ENCODE measurements at places on chromosomes 3 and 15.

GRCh38 chr15:39125226-39125625 lies 455.7 kb upstream of the THBS1 start:
- DNase-seq: no peak

- no peak for DNase-seq
These were observed 205.0 kb downstream of the ZIC1 start for GRCh38 chr3:147614210-147614609.

GRCh38 chr15:42849836-42850235 lies 70.7 kb downstream of the TTBK2 start:
- DNase-seq: no peak

- no peak for DNase-seq
These were observed 93.1 kb upstream of the RPL32 start for GRCh38 chr3:12934431-12934830.

DNA sequence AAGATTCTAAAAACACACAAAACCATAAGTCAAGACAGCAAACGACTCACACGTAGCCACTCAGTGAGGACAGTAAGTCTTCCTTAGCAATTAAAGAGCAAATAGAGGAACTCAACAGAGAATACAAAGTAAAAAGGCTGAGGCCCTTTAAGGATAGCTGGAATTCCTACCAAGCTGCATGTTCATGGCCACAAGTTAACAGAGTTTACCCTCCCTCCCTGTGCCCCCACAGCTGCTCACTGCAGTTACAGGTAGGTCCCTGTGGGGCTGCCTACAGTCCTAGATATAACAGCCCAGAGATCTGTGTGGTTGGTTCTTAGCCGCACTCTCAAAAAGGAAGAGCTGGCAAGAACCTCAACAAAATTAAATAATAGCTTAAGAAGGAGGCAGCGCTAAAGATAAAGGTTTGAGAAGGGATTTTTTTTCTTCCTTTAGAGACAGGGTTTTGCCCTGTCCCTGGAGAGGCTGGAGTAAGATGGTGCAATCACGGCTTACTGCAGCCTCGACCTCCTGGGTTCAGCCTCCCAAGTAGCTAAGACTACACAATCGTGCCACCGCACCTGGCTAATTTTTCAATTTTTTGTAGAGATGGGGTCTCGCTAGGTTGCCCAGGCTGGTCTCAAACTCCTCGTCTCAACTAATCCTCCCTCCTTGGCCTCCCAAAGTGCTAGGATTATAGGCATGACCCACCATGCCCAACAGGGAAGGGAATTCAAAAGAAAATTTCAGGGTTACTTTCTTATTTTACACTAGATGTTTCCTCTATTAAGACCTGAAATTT lies 19.3 kb downstream of the SFMBT1 start:
- DNase-seq: no peak

DNA sequence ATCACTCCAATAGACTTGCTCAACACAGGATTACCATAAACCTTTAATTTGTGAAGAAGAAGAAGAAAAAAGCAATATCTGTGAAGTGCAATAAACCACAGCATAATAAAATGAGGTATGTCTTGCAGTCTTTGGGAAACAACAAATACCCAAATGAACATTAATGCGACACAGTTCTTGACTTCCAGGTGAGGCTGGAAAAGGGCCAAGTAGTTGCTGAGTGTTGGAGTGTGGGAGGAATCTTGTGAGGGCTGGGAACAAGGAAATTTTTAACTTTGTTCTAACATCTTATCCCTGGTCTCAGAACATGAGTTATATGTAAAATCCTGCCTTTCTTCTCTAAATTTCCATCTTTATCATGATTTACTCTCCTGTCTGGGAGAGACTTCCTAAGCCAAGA lies 206.5 kb downstream of the DTWD1 start:
- DNase-seq: no peak

DNA sequence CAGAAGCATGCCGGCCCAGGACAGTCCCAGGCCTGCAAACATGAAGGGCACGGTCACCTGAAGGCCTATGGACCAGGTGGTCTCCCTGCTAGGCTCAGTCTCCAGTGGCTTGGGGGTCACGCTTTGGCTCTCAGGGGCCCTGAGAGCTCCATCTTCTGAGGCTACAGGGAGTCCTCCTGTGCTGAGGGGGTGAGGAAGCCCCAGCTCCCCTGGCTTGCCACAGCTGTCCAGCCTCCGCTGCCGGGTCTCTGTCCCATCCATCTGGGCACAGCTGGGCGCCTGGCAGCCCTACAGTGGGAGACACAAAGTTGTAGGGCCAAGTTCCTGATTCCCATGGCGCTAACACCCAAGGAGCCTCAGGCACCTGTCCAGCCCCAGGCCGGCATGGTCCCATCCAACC lies 16.0 kb downstream of the SLC41A3 start:
- no peak for DNase-seq

DNA sequence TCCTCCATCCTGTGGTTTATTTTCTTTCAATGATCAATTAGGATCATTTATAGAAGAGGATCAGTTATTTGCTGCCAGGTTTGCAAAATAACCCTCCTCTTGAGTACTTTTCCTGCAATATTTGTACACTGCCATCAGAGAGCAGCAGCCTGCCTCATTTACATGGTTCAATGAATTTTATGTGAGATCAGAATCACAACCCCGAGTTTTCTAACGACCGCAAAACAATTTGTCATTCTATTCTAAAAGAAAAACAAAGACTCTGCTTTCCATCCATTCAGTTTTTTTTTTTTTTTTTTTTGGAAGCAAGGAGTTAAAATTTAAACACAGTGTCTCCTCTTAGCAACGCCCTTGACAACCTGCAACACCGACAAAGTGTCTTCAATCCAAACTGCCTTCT lies 146.9 kb downstream of the RAB11A start:
- DNase-seq: no peak

DNA sequence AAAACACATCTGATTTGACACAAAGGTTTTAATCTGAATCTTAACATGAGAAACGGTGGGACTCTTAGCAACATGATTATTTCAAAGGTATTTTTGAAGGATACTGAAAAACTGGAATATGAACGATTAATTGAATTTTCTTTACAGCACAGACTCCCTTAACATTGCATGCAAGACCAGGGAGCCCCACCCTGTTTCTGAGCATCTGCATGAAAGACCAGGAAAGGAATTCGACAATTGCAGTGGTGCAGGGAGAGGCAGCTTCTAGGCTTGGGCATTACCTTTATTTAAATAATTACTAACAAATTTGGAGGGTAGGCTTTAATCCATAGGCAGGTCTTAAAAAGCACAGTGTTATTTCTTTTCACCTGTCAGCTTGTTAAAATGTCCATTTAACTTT lies 240.6 kb upstream of the TOPAZ1 start:
- no peak for DNase-seq

GRCh38 chr3:183825456-183826161 lies at the start of gene MAP6D1:
MAP6D1 (minus strand) TSS chr3:183825577; CDS start chr3:183825547, 30 bp downstream.
- DNase-seq: peak; percentile 66

DNA sequence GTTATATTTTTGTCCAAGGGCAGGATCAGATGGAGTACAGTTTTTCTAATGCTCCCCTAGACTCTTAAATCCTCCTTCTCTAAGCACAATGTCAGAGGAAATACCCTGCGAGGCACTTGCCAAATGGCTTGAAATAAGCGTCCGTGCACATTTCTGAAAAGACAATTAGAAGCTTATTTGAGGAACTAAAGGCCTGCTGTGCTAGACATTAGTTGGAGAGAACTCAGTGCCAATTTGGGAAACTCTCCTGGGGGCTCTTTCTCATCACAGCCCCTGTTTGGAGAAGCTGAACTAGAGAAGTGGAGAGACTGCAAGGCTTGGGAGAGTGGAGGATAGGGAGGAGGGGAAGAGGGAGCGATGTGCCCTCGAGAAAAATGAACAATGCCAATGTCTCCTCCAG lies 247.6 kb upstream of the C2CD4B start:
- no peak for DNase-seq

DNA sequence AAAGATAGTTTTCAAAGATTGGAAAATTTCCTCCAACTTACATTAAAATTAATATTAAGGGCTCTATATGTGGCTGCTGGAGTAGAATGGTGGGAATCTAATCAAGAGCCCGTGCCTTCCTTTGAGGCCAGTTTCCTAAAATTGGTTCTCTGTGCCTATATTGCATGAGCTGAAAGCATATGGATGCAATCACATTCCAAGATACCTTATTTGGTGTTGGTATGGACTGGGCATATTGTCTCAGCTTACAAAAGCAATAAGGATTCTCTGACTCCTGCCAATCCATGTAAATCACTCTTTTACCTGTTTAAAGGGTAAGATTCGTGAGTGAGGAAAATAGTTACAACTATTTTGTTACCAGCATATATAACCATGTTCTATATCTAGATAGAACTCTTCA lies 111.6 kb downstream of the GREM1 start:
- no peak for DNase-seq

- peak; percentile 13 for DNase-seq
These were observed 25.5 kb downstream of the TBC1D2B start for GRCh38 chr15:78052001-78052401.

GRCh38 chr3:155326901-155327300 lies 33.4 kb upstream of the STRIT1 start:
- no peak for DNase-seq

- DNase-seq: peak; percentile 67
These were observed 132.6 kb upstream of the HES1 start for GRCh38 chr3:194003114-194004057.

DNA sequence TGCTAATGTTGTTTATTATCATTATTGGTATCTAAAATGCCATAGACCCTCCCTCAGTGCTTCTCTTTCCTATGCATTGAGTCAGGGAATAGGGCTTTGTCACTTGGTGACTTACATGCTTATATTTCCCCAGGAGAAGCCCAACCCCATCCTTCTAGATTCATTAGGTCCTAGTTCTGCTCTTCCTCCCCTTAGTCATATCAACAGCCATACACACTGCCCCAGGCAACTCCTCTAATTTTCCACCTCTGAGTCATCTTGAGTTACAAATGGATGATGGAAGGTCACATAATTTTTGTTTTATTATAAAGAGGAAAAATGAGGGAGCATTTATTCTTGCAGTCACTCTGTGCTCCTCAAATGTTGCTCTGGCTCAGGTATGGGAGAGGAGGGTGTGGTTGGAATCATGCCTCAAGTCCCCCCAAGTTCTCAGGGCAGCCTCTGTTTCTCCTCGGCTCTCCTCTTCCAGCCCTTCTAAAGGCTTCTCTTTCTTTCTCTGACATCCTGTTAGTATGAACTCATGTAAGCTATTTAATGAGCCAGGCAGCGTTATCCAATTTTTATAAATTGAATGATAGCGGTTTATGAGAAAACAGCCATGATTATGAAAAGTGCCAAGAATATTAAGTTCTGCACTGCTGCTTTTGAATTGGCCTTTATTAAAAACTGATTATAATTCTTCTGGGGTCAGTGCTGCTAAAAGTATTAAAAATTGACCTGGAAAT lies 45.6 kb upstream of the FSTL1 start:
- DNase-seq: no peak

- DNase-seq: no peak
These were observed 1227.8 kb downstream of the ZPLD1 start for GRCh38 chr3:103662591-103662990.

DNA sequence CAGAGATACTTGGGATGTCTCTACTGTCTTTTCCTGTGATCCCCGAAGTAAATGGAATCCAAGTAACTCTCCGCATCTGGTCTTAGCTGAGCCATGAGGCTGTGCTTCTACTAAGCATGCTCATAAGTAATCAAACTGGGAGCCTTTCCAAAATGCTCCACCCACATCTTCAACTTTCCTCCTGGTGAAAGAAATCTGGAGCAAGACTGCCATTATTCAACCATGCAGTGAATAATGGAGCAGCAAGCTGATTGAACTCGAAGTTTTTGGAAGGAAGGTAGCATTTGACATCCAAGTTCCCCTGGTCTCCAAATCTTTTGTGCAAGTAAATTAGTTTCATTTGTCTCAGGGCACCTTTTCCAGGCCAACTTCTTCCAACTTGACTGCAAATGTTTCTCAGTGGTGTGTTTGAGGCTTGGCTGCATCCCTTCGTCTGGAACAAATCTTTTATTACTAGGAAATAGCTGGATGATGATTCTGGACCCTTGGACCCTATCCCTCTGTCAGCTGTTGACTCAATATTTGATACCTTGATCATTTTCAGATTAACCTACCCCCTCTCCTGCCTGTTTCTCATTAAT lies 19.4 kb downstream of the GXYLT2 start:
- no peak for DNase-seq

DNA sequence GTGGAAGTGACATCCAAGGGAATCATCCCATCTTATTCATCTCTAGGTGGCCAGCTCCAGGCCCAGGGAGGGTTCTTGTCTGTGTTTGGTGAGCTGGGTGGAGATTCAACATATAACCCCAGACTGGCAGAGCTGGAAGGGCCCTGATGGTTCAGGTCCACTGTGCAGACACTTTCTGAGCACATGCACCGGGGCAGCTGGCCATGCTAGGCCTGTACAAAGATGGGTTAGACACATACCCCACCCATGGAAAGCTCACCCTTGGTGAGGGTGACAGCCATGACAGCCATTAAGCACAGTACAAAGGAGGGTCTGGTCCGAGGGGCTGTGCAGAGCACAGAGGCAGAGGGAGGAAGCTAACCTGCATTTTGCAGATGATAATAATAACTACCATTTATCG lies 100.4 kb downstream of the CORO2B start:
- DNase-seq: no peak

DNA sequence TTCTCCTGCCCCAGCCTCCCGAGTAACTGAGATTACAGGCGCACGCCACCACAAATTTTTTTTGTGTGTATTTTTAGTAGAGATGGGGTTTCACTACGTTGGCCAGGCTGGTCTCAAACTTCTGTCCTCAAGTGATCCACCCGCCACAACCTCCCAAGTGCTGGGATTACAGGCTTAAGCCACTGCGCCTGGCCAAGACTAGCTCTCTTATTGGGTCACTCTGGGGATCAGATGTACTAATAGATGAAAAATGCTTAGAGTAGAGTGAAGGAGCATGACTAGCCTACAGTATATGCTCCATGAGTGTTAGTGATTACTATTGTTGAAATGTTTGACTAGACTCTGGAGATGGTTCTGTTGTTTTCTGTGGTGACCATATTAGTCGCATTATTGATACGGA lies 21.8 kb downstream of the RARB start:
- DNase-seq: no peak

DNA sequence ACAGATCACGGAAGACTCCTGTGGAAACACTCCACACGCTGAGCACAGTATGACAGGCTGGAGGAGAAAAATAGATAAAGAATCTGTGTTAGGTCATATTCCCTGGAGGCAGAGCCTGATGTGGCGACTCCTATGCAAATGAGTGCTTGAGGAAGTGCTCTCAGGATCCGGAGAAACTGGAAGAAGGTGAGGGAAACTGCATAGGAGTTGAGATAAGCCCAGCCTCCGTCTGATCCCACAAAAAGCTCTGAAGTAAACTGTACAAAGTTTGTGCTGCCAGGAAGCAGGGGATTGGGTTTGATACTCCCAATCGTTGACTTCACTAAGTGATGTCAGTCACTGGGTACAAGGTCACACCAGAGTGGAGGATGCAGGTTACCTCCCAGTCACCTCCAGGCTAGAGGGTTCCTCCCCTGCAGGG lies 33.4 kb downstream of the OSBPL10 start:
- DNase-seq: no peak

All from NCI-H1092 treated with DMSO at 0.1 percent for 48 hours (cell line).